Activated CD4-positive, CD25-positive, alpha-beta regulatory T cell (primary cell): ENCODE measurements at places on chromosomes 5 and 9.

DNA sequence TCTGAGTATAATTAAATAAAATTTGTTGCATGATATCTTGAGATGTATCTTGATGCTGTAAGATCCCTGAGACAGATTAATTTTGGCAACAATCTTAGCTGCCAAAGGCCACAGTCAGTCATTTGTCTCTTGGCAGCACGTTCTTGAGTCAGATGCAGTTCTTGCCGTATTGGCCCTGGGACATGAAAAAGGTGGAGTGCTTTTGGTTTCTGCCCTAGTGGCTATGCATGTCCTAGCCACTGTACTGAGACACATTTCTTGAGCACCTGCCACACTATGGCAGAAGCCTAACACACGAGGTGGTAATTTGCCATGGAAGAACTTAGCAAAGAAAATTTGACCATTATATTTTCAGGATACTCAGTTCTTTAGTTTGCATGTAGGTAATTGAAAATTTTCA lies 45.0 kb upstream of the PHF2 start:
- no peak for DNase-seq

DNA sequence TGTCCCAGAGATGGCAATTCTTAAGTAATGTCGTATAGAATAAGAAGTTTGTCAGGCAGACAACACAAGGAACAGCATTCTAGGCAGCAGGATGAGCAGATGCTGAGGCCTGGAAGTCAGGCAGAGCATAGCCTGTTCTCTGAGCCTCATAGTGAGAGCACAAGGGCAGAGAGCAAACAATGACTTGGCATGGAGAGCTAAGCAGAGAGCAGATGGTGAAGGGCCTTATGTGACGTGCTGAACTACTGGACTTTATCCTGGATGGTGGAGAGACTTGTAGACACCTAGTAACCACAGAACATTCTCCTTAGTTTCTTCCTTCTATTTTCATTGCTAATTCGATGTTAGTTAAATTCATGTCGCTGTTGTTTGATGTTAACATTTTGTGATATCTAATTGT lies 60.1 kb downstream of the KCTD16 start:
- no peak for DNase-seq

DNA sequence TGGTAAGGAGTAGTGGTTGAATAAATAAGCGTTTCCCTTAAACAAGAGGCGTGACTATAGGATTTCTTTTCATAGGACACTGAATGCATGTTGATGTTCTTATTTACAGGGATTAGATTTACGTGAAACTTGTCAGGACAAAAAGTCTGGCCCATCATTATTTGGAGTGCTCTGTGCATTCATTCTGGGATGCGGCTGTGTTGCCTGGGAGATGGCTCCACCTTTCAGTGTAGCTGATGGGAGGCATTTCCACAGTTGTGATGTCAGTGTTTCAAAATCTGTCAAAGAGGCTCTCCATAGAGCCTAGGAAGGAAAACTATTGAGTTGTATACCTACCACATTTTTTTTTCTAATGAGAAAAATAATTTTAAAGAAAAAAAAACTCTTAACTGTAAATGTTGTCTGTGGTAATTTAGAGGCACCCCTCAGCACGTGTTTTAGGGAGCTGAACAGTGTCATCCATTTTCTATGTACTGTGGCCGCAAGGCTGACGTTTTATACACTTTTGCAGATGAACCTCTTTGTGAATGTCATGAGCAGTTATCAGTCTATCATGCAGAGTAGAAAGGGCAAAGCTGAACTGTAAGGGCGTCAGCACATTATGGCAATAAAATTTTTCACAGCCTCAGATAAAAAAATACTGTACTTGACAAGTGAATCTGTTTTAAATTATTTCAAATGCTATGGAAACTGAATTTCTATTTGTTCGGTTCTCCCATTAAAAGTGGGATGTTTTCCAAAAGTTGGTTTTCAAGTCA lies 202.7 kb downstream of the PBX3 start:
- no peak for DNase-seq

DNA sequence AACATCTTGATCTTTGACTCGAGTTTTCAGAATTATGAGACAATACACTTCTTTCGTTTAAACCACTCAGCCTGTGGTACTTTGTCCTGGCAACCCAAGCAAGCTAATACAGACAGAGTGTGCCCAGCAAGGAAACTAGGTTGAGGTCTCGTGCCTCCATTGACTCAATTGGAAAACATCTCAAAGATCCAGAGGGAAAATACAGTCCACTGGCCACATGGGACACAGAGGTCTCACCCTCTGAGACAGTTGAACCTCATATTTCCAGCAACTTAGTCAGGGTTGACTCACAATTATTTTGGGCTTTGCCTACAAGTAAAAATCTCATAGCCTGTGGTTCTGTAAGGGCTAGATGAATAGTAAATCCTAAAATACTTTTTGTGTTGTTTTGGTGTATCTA lies 631.5 kb downstream of the MTRR start:
- DNase-seq = no peak

- DNase-seq = no peak
These were observed 259.2 kb downstream of the CDH10 start for GRCh38 chr5:24385617-24386016.

GRCh38 chr5:179803651-179804554 lies 2.8 kb downstream of the MGAT4B start:
- no peak for DNase-seq

- no peak for DNase-seq
These were observed 216.8 kb upstream of the RGMB start for GRCh38 chr5:98556712-98557111.

- DNase-seq = no peak
These were observed 117.7 kb upstream of the NR3C1 start for GRCh38 chr5:143521141-143521540.

DNA sequence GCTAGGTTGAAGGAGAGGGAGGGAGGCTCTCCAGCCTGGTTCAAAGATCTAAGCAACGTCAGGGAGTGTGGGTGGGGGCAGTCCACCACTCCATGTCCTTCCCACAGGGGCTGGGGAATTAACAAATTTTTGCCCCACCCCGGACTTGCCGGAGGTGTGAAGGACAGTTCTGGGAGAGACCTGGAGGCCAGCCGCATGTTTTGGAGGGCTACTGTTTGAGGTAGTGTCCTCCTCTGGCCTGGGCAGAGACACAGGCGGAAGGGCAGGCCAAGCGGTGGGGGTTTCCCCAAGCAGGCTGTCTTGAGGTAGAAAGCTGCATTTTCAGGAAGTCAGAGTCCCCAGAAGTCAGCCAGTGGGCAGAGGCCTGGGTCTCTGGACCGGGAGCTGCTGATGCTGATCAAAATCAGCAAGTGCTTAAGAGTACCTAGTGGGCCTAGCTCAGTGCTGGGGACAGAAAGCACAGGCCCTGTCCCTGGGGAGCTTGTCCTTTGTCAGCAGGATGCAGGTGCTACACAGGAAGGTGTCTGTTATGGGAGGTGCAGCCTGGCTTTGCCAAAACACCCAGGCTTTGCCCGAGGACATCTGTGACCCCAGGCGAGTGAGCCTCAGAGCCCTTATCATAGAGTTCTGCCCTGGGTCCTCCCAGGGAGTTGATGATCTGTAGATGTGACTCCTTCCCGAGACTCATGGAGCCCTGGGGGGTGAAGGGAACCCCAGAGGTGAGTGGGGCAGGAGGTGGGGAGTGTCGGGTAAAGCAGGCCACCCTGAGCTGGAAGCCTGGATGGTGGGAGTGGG lies 18.5 kb downstream of the JADE2 start:
- no peak for DNase-seq

DNA sequence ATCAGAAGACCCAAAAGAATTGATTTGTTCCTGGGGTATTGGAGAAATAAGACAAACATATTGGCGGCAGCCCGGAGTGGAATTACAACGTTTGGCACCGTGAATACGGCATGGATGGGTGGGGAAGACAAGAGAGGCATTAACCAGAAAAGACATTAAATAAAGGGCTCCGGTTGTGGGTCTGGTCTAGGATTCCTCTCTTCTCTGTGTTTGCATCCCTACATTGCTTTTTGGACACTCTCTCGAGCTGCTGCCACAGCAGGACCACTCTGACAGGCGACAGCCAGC lies 138.7 kb upstream of the PALM2AKAP2 start:
- no peak for DNase-seq

GRCh38 chr5:110441035-110441434 lies 285.4 kb downstream of the TMEM232 start:
- no peak for DNase-seq

DNA sequence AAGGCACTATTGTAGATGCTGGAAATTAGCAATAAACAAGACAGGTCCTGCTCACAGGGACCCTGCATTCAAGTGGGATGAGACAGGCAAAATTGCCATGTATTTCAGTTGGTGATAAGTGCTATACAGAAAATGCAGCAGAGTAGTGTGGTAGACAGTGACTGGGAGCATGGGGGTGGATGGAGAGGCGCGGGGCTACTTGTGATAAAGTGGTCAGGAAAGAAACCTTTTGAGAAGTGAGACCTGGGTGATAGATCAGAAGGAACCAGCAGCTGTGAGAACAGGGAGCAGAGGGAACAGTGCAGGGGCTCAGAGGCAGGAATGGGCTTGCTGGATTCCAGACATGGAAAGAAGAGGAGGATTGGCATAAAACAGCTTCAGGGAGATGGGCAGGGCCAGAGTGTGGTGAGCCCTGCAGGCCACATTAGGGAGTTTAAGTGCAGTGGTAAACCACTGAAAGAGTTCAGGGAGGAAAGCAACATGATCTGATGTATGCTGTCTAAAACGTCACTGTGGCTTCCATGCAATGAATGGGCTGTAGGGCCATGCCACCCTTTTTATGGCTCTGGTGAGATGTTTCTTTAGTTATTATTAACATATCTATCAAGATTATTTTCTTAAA lies 7.3 kb downstream of the CRHBP start:
- no peak for DNase-seq

- DNase-seq = no peak
These were observed 5.4 kb downstream of the ISL1 start for GRCh38 chr5:51388488-51389287.

DNA sequence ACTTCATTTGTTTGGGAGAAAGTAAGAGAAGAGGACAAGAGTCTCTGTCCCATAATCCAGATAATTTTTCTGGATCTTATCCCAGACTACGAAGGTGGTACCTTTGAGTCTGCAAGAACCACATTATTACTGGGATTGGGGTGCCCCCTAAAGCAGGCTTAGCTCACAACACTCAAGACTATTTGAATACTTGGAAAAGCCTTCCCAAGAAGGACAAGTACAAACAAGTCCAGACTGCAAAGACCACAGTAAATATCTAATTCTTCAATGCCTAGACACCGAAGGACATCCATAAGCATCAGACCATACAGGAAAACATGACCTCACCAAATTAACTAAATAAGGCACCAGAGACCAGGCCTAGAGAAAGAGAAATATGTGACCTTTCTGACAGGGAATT lies 40.2 kb upstream of the TMED7 start:
- DNase-seq = no peak
